ENCODE measurements at places on chromosomes 1 and 21.

DNA sequence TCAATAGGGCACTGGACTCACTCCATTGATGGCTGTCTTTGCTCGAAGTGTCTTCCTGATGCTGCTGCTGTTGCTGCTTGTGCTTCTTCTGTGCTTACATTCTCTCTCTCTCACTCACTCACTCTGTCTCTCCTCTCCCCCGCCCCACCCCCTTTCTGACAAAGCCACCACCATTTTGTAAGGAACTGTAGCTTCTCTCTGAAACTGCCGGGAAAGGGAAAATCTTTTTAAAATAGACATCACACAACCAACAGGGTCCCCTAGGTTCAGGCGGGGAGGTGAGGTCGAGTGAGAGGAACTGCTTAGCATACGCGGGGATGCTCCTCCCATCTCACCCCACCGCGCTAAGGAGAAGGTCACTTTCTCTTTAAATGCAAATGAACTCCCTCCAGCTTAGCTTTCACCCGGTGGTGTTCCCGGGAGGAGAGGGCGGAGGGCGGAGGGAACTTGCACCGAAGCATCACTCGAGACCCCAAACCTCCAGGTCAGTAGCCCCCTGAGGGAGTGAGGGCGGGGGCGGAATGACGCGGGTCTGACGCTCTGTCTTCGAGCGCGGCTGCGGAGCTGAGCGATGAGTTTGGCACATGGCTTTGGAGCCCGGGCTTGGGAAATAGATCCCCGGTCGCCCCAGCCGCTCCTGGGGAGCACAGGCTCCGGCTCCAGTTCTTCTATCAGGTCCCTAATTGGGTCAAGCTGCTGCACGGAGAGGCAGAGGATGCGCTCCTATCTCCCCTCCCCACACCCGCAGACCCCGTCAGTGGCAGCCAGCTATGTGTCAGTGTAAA is at the start of gene CCDC28B:
CCDC28B (plus strand) TSS at position 370 of the 785 bp plus-strand sequence. CDS start 1,341 bp downstream, outside the sequence.
- DNase-seq, result peak; percentile 75

DNA sequence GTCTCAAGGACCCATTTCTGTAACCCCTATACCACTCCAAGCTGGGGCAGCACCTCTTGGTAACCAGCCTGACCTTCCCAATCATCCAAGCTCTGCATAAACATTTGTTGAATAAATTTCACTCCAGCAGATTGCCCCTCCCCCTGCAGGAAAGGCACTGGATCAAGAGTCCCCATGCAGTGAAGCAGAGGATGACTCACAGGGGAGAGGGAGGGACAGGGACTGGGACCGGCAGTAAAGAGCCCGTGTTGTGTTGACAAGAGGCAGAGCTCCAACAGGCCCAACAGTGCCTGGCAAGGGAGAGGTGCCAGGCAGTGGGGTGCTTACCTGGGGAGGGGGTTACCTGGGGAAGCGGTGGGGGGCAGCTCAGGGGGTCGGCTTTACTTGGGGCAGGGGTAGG is 32.3 kb downstream of the SLC9A1 start:
- DNase-seq, result no peak

DNA sequence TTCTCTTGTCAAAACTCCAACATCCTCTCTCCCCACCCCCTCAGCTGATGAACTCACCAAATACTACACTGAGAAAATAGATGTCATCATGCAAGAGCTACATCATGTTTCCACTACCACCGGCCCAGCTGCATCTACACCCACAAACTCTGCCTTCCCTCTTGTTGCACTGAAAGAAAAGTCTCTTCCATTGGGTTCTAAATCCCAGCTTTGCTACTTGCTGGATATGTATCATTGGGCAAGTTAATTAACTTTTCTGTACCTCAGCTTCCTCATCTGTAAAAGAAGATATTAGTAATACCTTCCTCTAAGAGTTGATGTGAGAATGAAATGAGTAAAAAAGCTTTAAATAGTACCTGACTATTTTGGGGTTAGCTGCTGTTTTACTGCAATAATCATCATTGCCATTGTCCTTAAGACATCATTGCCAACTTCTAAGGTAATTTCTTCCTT is 108.6 kb downstream of the OLFML2B start:
- peak; percentile 42 for DNase-seq

- peak; percentile 37 for DNase-seq
Measured at GRCh38 chr21:35206141-35207125, 157.3 kb upstream of the RUNX1 start.

DNA sequence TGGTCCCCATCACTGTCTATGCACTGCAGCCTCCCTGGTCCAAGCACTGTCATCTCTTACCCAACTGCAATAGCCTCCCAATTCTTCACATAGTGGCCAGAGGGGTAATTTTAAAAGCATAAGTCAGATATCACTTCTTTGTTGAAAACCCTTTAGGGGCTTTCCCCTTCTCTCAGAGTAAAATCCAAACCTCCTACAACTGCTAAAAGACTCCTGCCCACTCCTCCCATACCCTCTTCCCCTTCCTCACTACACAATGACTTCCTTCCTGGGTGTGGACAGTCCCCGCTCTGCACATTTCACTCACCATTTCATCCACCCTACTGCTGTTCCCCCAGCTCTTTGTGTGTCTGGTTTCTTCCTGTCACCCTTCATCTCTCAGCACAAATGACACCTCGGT is 8.3 kb downstream of the MCOLN2 start:
- peak; percentile 59 for DNase-seq

DNA sequence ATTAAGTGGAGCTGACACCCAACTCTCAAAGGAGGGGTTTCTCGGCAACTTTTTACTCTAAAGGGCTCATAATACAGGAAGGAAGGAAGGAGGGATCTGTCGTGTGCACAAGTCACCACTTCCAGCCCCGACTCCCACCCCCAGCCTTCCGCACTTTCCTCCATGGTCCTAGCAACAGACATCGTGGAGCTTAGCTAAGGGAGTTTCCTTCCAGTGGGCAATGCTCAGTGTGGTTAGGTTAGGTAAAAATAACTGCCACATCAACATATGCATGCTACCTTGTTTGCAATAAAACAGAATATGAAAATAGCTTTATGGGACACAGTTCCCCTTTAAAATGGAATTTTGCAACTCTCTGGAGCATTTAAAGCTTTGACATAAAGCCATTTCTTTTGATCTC is 35.2 kb downstream of the KANK4 start:
- no peak for DNase-seq

DNA sequence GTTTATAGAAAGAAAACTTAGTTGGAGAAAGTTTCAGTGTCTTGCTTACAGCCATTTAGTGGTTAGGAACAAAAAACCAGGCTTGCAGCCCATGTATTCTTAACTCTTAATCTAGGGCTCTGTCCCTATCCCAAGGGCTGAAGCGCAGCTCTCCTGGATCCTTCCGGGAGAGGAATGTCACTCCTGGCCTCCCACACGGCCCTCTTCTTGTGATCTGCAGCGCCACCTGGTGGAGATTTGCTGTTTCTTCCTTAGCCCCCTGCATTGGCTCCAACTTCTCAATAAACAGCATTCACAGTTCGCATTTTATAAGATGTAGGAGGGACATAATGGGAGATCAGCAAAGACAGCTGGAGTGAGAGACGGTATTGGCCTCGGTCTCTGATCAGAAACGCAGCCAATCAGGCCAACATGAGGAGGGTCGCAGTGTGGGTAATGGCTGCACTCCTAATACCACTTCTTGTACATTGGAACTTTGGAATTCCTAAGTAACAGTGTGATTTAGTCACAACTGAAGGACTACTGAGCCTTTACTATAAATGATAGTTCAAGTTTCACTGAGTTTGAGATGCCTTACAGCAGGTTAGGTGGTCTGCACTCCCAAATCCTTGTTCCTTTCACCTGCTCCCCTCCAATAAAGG is 283.4 kb downstream of the ASTN1 start:
- peak; percentile 57 for DNase-seq

Measured in GM20000 (cell line).